Stimulated activated CD4-positive, alpha-beta T cell treated with anti-CD3 and anti-CD28 coated beads, Interleukin-15, amount 100 ng/mL, for 1 hour (primary cell): ENCODE measurements at places on chromosomes 3 and 15.

GRCh38 chr3:10957976-10958749, 34.4 kb upstream of the SLC6A1 start:
- DNase-seq = no peak

- DNase-seq = no peak
Observed at GRCh38 chr3:120182613-120183511, 88.6 kb upstream of the GSK3B start.

- no peak for DNase-seq
Observed at GRCh38 chr3:70803319-70803718, 490.9 kb upstream of the MDFIC2 start.

DNA sequence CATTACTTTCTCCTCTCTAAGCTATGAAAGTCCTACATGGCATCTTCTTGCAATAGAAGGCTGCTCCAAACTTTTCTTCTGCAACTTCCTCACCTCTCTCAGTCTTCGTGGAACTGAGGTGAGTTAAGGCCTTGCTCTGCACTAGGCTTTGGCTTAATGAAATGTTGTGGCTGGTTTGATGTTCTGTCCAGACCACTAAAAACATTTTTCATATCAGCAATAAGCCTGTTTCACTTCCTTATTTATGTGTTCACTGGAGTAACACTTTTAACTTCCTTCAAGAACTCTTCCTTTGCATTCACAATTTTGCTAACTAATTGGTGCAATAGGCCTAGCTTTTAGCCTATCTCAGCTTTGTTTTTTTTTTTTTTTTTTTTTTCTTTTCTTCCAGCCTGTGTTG, 335.3 kb upstream of the NECTIN3 start:
- DNase-seq = no peak

DNA sequence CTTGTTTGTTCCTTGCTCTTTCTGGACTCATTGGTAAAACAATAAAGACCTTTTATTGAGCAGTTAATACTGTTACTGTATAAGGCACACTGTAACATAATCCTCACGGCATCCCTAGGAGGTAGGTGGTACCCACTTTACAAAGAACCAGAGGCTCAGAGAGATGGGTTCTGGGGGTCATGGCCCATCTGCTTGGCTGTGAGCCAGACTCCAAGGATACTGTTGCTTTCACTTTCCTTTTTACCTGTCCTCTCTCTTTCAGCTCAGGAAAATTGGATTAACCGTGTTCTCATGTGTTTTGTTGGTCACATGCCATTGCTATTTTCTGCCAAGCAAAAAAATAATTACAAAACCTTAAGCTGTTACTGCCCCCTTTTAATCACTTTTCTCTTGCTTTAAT, 34.8 kb upstream of the FILIP1L start:
- no peak for DNase-seq

- no peak for DNase-seq
Observed at GRCh38 chr15:101104141-101104540, 147.7 kb downstream of the CHSY1 start.

DNA sequence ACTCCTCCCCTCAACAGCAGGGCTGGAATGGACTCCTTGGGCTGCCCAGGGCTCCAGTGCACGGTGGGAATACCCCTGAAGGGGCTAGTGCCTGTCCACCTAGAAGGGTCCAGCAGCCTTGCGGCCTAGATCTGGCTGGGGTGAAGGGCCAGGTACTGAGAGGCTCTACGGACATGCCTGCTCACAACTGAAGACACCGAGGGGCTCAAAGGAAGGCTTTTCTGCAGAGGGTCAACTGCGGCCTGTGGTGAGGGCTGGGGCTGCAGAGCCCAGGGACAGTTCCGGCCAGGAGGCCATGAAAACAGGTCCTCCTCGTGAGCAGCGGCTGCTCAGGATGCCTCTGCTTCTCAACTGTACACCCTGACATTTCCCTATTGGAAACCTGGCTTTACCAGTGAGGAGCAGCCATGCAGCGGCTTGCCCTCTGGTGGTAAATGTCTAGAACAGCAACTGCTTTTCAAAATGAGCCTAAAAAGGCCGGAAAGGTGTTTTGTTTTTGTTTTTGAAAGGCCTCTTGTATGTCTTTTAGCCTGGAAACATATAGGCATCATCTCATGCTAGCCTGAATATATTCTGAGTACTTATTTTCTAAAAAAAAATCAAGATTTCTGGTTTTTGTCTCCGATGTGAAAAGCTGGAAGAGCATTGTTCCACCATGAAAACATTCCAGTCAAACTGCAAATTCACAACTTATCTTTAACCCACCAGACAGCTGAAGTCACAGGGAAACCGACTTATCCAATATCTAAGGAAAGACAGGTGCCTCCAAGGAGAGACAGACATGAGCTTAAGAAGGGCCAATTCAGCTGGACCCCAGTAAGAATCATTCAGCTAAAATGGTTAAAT, 163.4 kb downstream of the KLF13 start:
- DNase-seq = no peak

GRCh38 chr15:63243776-63244175, 33.6 kb upstream of the APH1B start:
- DNase-seq = no peak

GRCh38 chr15:40995656-40996055, 42.4 kb downstream of the CHAC1 start:
- no peak for DNase-seq

DNA sequence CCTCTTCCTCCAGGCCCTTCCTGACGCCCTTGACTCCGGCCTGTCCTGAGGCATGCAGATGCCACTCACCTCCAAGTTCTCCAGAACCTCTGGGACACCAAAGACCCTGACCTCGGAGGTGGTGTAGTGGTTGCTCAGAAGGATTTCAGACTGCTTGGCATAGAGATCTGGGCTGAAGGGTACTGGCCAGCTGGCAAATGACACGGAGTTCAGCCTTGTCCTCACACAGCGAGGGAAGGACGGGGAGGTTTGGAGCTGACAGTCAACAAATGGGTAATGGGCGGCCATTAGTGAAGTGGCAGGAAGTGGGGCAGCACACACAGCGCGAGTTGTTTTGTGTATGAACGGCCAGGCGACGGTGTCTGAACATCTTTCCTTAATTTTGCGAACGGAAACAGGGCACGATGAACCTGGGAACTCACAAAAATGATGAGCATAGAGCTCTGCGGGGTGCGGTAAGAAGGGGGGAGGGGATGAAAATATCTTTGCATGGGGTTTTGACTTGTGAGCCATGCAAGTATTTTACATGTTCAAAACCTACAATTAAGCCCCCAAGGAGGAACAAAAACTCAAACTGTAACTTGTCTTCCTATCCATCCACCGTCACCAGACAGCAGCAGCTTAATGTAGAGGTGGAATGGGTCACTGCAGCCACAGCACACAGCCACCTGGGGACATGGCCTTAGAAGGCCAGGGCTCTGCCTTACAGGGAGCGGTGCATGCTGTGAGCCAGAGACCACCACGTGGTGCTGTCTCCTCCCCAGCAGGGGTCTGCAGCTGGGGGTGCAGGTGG, 43.6 kb upstream of the RPL32 start:
- no peak for DNase-seq

DNA sequence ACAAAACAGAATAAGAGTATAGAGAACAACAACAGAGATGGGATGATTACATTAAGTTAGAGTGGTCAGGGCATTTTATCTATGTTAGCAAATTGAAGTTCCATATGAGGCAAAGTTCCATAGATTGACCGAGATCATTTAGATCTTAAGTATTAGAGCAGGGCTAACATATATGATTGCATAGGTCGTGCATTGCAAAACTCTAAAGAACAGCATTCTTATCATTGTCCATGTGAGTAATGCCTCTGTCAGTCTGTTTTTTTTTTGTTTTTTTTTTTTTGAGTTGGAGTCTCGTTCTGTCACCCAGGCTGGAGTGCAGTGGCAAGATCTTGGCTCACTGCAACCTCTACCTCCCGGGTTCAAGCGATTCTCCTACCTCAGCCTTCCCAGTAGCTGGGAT, 341.7 kb upstream of the KCNH8 start:
- DNase-seq = no peak

- DNase-seq = no peak
Observed at GRCh38 chr3:186467969-186468368, 76.2 kb downstream of the CRYGS start.

DNA sequence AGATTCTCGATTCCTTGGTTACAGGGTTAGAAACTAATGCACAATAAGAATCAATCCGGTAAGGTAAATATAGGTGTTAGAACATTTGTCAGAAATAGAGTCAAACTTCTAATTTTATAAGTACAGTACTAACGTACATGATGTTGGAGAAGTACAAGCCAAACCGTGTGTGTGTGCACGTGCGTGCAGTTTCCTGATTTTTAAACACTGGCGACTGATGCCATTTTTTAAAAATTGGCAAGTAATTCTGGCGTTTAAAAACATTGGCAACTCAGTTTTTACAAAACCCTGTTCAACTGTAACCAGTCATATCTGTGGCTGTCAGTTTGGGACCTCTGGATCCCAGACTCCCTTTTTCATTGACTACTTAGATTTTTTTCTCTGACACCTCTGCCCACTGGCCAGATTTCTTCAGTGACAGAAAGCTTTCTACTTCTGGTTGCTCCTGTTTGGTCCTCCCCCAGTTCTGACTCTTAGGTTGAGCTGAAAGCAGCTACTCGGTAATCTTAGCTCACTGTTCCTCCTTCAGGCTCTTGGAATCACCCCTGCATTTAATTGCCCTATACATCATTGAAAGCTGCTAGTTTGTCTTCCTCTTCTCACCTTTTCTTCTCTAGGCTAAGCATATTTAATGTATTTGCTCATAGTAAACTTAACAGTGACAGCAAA, 843 bp downstream of the ATG7 start:
- DNase-seq = no peak

DNA sequence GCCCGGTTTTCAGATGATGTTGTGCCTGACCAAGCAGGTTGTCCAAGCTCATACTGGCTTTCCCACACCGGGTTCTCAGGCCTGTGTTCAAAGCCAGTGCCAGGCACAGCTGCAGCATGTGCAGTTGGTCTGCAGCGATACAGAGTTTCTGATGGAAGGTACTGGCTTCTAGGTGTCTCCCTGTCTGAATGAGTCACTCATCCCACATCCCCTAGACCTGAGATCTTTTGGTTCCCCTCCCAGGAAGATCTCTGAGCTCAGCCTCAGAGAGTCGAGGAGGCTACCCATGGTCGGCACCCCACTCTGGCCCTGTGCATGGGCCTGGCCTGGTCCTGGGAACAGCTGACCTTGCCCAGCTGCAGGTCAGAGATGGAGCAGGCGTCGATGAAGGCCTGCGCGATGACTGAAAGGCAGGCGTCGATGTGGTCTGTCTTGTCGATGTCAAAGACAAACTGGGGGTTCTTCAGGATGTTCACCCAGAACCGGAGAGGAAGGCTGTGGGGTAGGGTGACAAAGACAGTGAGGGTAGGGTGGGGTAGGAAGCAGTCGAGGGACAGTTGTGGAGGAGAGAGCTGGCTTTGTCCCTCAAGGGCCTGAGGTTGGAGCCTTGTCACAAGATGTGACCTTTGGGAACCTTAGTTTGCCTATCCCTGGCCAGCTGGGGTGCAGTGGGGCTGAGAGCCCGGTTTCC, 15.3 kb downstream of the H1-8 start:
- no peak for DNase-seq

DNA sequence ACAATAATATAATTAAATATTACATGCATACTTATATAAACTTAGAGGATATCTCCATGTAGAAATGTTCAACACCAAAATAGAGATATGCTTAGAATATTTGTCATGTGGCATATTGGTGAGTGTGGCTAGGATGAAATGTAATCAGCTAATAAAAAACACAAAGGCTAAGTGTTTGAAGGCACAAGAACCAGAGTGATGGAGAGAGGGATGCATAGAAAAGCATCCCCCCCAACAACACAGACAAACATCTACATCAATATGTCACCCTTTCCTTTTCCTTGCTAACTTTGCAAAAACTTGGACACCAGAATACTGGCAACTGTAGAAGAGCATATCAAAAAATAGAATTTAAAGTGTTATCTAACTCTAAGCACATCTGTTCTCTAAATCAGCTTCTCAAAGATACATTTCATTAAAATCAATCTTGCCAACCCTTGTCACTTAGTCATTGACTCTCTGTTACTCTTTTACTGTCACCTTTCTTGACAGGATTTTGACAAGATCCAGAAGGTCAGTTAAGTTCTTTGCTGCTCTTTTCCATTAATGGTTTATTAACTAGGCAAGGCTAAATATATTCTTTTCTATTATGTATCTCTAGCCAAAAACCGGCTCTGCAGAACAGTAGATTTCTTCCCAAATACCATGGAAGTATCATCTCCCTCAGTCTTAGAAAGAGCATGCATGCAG, 695.9 kb downstream of the OTOL1 start:
- no peak for DNase-seq

DNA sequence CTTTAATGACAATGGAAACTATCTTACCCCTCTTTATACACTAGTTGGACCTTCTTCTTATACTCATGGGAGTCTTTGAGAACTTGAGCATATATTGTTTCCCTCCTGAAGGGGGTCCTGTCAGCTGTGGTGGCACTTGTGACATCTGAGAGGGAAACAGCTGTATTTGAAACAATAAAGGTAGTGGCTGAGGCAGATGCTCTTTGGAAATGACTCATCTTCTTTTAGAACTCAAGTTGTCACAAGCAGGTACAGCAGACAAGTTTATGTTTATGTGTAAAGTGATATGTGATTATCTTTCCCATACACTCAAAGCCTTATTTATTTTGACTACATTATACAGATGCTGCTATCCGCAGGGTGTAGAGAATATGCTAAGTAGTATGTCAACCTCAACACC, 220.0 kb upstream of the GRM7 start:
- DNase-seq = no peak

DNA sequence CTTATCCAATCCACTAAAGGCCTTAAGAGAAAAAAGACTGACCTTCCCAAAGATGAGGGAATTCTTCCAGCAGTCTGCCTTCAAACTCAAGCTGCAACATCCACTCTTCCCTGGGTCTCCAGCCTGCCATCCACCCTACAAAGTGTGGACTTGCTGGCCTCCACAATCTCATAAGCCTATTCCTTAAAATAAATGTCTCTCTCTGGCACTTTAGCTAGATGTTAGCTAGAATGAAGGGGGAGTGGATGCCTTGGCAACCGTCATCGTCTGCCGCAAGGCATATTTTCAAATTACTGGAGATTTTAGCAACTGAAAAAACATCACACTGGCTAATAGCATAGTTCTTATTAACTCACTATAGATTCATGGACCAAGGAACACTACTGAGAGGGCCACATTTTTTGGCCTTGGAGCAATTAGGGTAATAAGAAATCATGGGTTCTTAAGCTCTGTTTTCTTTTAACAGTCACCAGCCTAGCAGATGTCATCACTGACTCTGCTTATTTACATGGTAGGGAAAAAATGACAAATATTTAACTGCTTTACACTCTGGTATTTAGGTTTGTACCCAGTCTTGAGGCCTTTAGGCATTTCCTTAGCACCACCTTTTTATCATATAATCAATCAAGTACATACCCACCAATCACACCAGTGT, 245.3 kb downstream of the MYRIP start:
- DNase-seq = no peak

GRCh38 chr15:37014566-37014965, 85.8 kb downstream of the MEIS2 start:
- DNase-seq = no peak
